ENCODE measurements at places on chromosomes 4 and X.

DNA sequence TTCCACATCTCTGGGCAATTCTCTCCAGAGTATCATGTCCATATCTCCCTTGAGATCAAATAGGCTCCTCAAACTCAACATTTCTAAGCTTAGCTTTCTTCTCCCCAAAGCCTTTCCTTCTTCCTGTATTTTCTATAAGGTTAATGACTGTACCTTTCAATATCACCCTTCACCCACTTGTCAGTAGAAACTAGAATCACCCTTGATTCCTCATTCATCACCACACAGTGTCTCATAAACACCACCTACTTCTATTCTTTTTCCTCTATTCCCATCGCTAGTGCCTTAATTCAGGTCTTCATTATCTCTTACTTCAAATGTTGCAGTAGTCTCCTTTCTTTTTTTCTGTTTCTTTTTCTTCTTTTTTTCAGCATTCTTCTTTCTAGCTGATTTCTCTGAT, 28.3 kb upstream of the SMS start:
- no peak for DNase-seq

- no peak for DNase-seq
These were observed 20.3 kb downstream of the SMS start for GRCh38 chrX:21960569-21961541.

- DNase-seq: no peak
These were observed 35.7 kb downstream of the PIGG start for GRCh38 chr4:534576-535151.

DNA sequence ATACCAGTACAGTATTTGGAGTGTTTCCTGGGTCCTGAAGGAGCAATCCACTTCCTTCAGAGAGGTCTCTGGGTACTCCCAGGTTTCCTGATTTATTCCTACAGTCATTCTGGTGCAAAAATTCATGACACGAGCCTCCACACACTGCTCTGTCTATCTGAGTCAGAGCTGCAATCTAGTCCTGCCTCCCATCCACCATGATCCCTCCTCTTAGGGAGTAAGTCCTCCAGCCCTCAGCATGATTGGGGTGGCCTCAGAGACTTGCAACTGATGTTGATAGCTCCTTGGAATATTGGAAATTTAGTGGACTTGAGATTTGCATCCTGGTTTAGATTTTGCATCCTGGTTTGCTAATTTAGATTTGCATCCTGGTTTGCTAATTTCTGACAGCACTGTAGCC, 20.5 kb downstream of the CNGA1 start:
- DNase-seq: no peak

DNA sequence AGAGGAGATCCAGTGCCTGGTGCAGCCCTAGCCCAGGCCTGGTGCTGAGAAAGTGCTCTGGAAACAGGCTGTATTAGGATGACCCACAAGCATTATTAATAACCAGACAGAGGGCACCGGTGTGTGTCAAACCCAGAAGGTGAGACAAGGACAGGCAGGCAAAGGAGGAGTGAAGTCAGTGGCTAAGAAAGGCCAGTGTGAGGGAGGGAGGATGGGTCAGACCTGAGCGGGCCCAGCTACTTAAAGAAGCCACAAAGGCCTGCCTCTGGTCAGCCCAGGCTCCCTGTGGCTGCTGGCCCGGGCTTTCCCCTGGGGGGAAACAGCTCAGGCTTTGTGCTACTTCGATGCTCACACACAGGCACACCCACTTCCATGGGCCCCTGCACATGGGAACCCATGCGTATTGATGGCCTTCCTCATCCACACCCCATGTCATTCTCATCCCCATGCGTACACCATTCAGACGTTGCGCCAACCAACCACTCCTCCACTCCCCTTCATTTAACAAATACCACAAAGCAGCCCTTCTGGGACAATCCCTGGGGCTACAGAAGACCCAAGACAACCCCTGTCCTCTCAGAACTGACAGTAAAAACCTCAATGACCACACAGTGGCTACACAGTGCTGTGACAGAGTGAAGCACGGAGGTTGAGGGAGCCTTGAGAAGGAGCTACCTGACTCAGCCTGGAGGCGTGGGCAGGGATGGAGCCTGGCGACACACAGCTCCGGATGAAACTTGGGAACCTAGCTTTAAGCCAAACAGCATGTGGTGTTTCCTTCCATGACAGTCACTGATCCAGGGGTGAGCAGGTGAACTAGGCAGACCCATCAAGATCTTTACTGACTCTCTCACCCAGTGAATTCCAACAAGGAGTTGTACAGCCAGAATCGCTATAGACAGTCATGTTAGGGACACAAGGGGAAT, 24.9 kb upstream of the MTM1 start:
- no peak for DNase-seq

- DNase-seq: peak; percentile 51
These were observed 47.7 kb downstream of the HMGB3 start for GRCh38 chrX:151030845-151031244.

DNA sequence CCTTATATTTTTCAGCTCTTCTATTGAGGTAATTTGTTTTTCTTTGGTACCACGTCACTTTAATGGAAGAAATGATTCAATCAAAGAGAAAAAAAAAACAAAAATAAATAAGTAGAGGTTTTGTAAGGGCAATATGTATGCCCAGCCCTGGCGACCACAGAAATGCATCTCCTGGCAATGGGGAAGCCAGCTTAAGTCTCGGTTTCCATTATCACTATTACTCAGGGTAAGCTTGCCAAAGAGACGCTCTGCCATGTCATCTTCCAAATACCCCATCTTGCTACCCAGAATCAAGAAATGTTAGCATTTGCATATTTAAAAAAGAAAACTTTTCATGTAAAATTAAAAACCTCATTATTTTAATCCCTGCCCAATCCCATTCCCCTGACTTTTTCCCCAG, 68.8 kb downstream of the FAM47C start:
- DNase-seq: no peak

DNA sequence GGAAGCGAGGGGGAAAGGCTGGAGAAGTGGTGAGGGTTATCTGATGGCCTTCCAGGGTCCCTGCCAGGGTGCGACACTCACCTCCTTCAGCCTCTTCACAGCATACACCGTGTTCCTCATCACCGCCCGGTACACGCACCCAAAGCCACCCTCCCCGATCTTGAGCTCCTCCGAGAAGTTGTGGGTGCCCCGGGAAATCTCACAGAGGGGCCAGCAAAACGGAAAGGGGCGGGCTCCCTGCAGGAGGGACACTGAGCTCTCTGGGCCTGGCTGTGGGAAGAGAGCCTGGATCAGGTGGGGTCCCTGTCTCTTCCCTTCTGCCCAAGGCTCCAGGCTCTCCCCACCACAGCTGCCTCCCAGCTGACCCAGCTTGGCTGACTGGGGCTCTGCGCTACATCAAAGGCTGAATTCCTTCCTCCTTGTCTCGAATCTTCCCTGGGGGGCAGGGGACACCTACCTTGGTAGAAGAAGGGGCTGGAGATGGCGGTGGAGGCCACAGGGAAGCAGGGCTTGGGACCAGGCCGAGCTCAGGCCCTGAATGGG, 1.1 kb downstream of the IRAK1 start:
- DNase-seq: no peak

DNA sequence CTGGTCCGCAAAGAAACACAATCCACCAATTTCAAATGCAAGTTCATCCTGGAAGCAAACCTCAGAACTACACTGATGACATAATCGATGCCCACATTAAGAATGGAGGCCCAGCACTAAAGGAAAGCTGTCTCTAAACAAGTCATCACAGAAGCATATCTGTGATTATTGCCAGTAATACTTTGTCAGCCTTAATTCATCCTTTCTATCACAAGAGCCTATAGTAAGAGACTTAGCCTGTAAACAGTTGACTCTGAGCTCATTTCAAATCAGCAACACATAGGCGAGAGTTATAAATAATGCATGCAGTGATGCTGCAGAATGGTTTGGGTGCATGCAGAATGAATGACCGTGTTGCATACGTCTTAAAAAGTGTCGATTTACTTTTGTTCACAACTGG, 105.9 kb upstream of the ZFP42 start:
- DNase-seq: no peak

DNA sequence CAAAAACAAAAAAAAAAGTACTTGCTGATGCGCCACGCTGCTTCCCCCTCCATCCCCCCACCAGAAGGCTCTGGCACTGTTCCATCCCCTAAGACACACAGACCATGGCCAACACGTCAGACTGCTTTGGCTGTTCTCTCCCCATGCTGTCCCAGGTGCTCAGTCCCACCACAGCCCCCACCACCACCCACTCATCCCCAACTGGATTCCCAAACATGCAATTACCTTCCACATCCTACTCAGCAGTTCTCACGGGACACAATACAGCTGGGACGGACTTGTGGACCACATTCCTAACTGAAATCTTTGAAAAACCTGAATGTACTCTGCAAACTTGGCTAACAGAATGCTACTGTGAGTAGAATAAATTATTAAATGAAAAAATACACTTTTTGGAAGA, 8.6 kb downstream of the FAT1 start:
- DNase-seq: no peak

GRCh38 chr4:147481577-147482109, 746 bp downstream of the EDNRA start:
- DNase-seq: no peak

DNA sequence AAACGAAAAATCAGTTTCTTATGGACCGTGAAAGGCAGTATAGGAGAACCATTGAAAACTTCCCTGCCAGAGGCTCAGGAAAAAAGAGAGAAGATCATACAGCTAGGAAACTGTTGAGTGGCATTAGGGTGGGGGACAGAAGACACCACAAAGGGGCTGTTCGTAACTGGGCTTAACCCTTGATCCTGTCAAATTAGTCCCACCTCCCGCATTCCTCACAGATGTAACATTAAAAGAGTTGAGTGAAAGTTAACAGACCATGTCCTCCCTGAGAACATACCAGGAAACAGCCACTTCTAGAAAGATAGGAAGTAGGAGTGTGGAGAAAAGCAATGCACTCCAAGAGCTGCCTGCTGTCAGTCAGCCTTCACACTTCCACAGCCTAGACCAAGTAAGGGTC, 8.7 kb downstream of the SHROOM4 start:
- DNase-seq: no peak

DNA sequence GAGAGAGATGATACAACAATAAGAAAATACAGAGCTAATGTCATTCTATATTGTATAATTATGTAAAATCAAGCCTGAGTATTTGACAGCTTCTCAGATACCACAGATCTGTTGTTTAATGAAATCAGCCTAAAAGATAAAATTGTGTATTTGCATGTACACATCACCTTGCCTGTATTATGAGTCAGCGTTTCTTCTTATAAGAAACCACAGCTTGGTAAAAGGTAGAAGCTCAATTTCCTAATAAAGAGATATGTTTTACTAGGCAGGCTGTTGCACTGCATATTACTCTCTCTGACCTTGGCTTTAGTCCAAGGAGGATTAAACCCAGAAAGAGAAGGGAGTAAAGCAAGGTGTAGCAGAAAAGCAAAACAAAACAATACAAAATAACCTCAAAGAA, 121.3 kb downstream of the PPARGC1A start:
- DNase-seq: no peak

- DNase-seq: no peak
These were observed 110.8 kb downstream of the SPRY1 start for GRCh38 chr4:123507376-123507775.

GRCh38 chr4:73451404-73451803, 15.4 kb downstream of the AFP start:
- DNase-seq: no peak

DNA sequence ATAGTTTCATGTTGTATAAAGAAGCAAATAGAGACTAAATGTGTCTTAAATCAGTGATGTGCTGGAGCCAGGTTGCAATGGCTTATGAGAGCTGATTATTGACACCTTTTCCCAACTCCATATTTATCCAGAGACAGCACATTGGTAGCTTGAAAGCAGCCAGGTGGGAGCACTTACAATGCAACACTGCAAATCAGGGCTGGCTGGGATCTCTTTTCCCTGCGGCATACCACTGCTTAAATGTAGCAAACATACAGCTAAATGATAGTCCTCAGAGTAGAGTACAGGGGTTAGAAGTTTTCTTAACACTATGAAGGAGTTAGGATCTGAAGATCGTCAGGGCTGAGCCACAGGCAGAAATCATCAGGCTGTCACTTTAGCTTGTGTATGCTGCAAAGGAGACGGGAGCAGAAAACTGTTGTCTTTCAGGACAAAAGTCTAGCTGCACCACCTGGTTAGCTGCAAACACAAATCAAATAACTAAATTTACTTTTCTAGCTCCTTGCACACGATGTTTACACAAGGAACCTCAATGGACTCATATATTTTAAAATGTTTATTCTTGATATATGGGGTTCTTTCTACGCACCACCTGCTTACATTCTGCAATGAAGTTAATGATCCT, 527.3 kb downstream of the TLL1 start:
- no peak for DNase-seq

DNA sequence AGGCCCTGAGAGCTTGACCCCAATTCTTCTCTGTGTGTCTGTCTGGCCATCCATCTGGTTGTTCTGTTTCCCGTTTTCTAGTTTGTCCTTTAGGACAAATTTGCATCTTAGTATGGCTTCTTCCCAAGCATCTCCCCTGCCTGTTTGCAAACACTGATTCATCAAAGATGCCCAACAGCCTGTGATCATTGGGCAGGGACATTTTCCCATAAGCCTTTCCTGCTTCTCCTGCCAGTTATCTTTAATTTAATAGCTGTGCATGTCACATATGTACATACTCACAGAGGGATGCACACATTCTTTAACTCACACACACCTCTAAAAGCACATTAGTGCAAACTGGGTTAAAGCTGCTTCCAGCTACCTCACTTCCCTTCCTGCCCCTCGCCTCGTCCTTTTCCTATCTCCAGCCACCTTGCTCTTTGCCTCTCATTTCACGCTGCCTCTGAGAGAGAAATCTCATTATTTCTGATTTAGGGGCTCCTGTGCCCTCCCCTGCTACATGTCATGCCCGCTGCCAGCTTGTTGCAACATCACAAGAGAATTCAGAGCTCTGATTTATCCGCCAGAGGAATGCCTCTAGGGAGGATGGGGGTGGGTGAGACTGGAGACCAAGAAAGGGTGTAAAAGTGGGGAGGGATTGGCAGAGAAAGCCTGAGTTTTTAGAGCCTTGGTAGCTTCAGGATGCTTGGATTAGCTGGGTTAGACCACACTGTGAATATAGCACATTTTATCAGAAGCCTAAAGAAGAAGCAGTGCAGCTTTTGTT, 100.6 kb downstream of the NHS start:
- no peak for DNase-seq

All from activated CD4-positive, alpha-beta T cell treated with anti-CD3 and anti-CD28 coated beads, Interleukin-2, Interleukin-4, amounts not matched to agents 100 ng/mL and 50 ng/mL, durations not matched to agents 16 hours and 8 hours (primary cell).